ENCODE measurements at places on chromosomes 2 and 18. TPM values are rescaled to one million over a fixed set of nuclear protein-coding genes. Genes with fewer than 3 reads are reported as not detected.
A peak's percentile ranks its signal among the peaks of the same experiment; 100 is the strongest.

DNA sequence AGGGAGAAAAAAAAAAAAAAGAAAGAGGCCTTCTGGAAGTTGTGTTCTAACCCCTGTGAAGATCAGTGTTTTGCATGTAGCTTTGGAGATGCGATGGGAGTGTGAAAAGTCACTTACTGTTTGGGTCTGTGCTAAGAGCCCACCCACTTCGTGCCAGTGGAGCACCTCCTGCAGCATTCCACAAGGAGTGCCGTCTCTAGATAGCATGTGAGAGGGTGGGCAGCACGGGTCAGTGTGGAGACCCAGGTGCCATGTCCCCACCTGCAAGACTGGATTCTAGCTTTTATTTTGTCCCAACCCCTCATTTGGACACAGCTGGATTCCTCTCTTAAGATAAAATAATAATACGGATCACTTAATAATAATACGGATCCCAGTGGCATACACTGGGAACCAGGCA lies 12.5 kb upstream of the TMEM185B start:
- H3K27me3 ChIP-seq, result no peaks in the 10 kb centered on the region
- no peak overlapping the region for H3K4me3 ChIP-seq
- H3K27ac ChIP-seq, result no peak overlapping the region

- H3K36me3 ChIP-seq, result no peaks in the 10 kb centered on the region
- no peak overlapping the region for H3K4me3 ChIP-seq
- no peak overlapping the region for H3K27ac ChIP-seq
- no peaks in the 10 kb centered on the region for H3K27me3 ChIP-seq
These were observed 80.0 kb downstream of the ZNF516 start for GRCh38 chr18:76414936-76415621.

DNA sequence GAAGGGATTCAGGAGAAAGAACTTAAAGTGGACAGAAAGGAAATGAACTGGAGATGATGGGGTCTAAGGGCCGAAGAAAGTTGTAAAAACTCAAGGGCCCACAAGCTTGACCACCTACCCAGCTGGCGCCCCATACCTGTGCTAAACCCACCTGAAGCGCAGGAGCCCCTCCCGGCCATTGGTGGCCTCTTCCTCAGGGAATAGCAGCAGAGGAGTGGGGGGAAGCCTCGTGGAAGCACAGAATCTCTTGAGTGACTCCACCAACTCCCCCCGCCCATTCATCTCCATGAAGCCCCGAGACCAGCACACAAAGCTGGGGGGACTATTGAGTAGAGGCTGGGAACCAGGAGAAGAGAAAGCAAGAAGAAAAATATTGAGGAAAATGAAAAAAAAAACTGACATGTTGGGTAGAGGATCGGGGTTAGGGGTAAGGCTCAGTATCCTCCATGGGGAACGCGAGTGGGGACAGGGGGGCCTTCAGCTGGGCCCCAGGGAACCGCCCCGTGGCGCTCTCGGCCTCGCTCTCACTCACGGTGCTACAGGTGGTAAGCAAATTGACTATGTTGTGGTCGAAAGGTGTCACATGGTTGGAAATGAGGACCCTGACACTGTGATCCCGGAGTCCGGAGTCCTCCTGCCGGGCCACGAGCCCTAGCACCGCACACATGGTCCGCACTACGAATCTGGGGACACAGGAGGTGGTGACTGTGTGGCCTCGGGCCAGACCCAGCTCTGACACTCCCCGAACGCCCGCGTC lies 728 bp downstream of the AUP1 start:
- peaks cover 18% of the 10 kb centered on the region for H3K36me3 ChIP-seq
- H3K27ac ChIP-seq, result peak overlapping the region; percentile 48
- no peak for DNase-seq
- peaks cover 18% of the 10 kb centered on the region for H3K4me1 ChIP-seq
- peak overlapping the region; percentile 93 for H3K4me3 ChIP-seq

- DNase-seq, result no peak
- no peaks in the 10 kb centered on the region for H3K27me3 ChIP-seq
- no peaks in the 10 kb centered on the region for H3K36me3 ChIP-seq
These were observed 34.9 kb downstream of the COA5 start for GRCh38 chr2:98573426-98573825.

- H3K36me3 ChIP-seq, result peaks cover 20% of the 10 kb centered on the region
- peaks cover 42% of the 10 kb centered on the region for H3K4me1 ChIP-seq
- H3K27me3 ChIP-seq, result no peaks in the 10 kb centered on the region
- no peak overlapping the region for H3K27ac ChIP-seq
- H3K4me3 ChIP-seq, result no peak overlapping the region
These were observed 7.4 kb downstream of the SOCS6 start for GRCh38 chr18:70296289-70296688.

DNA sequence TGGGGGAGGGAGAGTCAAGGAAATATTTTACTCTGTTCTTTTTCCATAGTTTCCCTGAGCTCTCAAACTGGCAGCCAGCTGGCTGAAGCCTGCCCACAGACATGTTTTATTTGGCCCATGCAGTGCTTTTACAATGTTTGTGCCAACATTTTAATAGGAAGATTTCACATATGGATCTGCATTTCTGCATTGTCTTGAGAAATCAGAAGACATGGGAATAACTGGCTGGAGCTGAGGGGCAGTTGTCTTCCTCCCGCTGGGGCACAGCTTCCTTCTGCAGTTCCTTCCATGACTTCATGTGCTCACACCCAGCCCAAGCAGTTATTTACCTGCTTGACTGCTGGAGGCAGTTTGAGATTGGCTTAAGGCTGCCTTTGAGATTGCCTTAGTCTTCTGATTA lies 74.4 kb downstream of the PLCL1 start:
- no peak overlapping the region for H3K27ac ChIP-seq
- no peaks in the 10 kb centered on the region for H3K27me3 ChIP-seq
- no peaks in the 10 kb centered on the region for H3K36me3 ChIP-seq
- no peak for DNase-seq
- H3K4me3 ChIP-seq, result no peak overlapping the region
- no peaks in the 10 kb centered on the region for H3K4me1 ChIP-seq

GRCh38 chr2:56357655-56358295 lies 174.0 kb downstream of the CCDC85A start:
- H3K4me3 ChIP-seq, result no peak overlapping the region
- H3K4me1 ChIP-seq, result no peaks in the 10 kb centered on the region
- no peaks in the 10 kb centered on the region for H3K27me3 ChIP-seq
- no peaks in the 10 kb centered on the region for H3K36me3 ChIP-seq

PHOSPHO2 gene
- 5.9 TPM for total RNA-seq

PCGF1 gene
- total RNA-seq, result 31.3 TPM

SETBP1 gene
- 9.0 TPM for total RNA-seq

SPOPL gene
- 21.0 TPM for total RNA-seq

UPP2 gene
- not detected for total RNA-seq

ERBB4 gene
- total RNA-seq, result not detected

ATP6V1C2 gene
- not detected for total RNA-seq

SALL3 gene
- total RNA-seq, result not detected

SERPINB7 gene
- total RNA-seq, result 4.2 TPM

Measured in PC-9 (cell line).